ENCODE measurements at places on chromosomes 3 and 15.

GRCh38 chr3:37040231-37040630 lies 46.9 kb downstream of the MLH1 start:
- DNase-seq = no peak

DNA sequence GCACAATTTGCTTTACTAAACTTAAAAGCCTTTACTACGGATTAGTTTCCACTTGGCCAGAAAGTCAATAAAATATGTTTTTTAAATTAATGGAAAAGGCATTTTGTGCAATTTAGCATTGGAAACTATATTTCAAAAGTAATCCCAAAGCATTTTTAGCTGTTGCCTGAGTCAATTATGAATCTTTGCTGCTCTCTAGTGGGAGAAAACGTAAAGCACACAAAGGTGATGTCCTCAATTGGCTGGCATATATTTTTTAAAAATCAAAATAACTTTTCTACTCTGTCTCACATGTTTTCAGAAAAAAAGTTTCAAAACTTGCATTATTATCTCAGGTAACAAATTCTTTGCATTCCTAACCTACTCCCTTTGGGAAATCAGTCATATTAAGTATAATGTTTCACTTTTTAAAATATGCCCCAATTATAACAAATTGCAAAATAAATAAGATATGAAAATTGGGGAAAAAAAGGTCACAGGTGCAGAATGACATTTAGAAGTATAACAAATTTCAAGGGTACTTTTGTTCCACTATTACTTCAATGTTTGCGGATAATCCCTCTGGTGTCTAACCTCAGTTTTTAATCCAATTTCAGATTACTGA lies 47.2 kb upstream of the TEX55 start:
- no peak for DNase-seq

- peak; percentile 48 for DNase-seq
Measured at GRCh38 chr3:182682263-182683241, 110.8 kb upstream of the ATP11B start.

DNA sequence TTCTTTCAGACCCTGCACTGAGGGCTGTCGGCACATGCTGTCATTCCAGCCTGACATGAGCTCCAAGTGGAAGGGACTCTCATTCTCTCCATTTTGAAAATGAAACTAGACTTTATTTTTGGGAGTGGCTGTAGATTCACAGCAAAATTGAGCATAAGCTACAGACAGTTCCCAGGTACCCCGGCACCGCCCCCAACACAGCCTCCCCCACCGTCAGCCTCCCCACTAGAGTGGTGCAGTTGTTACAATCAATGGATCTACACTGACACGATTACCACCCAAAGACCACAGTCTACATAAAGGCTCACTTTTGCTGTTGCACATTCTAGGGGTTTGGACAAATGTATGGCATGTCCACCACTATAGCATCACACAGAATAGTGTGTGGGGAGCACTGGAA lies 29.5 kb upstream of the FGD5 start:
- DNase-seq = no peak

- no peak for DNase-seq
Measured at GRCh38 chr3:116233711-116234357, 211.5 kb downstream of the LSAMP start.

- DNase-seq = no peak
Measured at GRCh38 chr15:95341686-95342085, 988.8 kb upstream of the NR2F2 start.

- no peak for DNase-seq
Measured at GRCh38 chr3:22846566-22846965, 356.6 kb upstream of the UBE2E2 start.

DNA sequence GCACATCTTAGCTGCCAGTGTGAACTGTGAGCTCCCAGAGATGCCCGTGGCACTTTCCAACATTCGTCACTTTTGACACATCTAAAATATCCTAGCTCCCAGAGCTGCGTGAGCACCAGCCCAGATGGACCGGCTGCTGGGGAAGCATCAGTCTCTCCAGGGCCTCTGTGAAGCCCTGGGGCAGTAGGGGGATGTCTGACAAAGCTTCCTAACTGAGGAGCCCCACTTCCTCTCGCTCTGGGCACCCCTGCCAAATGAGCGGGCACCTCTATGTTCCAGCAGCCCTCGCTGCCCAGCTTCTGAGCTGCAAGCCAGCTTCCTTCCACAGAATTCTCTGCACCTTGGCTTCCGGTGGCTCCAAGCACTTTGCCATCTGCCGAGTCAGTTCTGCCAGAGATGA lies 91.1 kb downstream of the LIPC start:
- no peak for DNase-seq

GRCh38 chr15:79593119-79593869 lies 161.2 kb downstream of the MINAR1 start:
- no peak for DNase-seq

- no peak for DNase-seq
Measured at GRCh38 chr15:49637857-49638256, 17.0 kb downstream of the DTWD1 start.

DNA sequence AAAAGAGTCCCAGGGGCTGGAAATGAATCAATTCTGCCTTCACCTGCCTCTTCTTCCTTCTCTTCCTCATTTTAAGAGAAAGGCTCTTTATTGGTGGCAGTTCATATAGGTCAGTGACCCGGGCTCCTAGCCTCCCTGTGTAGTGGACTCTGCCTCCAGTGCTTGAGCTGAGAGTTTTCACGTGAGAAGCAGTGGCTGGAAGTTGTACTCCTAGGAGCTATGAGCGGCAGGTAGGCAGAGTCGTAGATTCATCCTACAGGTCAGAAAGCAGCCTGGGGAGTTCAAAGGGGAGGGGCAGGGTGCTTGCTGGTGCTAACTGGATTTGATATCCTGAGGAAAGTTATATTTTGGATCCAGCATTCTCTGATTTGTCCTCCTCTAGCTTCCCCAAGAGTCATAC lies 101.1 kb downstream of the RPLP1 start:
- no peak for DNase-seq

GRCh38 chr15:26260517-26261133 lies 397.5 kb upstream of the ATP10A start:
- DNase-seq = no peak

- DNase-seq = no peak
Measured at GRCh38 chr3:183981990-183982644, 35.6 kb downstream of the ABCC5 start.

DNA sequence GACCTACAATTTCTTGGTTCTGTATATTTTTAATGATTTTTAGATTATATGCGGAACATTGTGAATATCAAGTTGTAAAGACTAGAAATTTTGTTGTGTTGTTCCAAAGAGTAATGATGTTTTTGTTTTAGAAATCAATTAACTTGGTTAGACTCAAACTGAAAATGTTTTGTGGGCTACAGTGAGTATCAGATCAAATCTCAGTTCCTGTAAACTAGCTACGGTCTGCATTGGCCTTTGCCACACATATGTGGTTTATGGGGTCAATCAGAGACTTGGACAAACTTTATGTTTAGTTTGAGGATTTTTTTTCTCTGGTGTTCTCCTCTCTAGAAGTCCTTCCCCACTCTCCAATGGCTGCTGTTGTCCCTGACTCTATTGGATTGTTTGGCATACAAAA lies 308.0 kb upstream of the THRB start:
- DNase-seq = no peak

DNA sequence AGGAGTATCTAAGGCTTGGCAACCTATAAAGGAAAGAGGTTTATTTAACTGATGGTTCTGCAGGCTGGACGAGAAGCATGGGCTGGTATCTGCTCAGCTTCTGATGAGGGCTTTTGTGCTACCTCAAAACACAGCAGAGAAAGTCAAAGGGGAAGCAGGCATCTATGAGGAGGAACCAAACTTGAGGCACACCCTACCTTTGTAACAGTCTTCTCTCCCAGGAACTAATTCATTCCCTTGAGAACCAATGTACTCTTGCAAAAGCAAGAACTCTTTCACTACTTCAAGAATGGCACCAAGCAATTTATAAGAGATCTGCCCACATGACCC lies 109.0 kb downstream of the CGGBP1 start:
- DNase-seq = no peak

- peak; percentile 81 for DNase-seq
Measured at GRCh38 chr15:40104865-40105516, 3.7 kb downstream of the BMF start.

DNA sequence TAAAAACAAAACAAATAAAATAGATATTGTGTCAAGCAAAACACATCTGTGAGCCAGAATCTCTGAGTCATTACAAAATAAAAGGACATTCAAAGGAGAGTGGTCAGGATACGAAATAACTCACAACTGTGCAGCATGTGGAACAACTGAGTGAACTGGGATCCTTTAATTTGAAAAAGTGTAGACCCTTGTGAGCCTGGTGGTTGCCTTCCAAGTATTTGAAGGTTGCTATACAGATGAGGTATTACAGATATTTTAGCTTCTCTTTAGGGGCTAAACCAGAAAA lies 26.7 kb downstream of the KCNMB2 start:
- DNase-seq = no peak

DNA sequence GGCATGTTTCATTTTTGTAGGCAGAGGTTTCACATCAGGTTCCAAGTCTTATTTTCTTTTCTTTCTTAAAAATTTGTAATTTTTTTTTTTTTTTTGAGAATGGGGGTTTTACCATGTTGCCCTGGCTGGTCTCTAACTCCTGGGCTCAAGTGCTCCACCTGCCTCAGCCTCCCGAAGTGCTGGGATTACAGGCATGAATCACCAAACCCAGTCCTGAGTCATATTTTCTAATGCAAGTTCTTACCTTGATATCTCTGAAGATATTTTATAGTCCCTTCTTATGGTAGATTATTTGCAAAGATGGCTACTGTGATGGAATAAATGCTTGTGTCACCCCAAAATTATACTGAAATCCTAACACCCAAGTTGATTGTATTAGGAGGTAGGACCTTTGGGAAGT lies 63.8 kb downstream of the SLC9A9 start:
- no peak for DNase-seq
